ENCODE measurements at places on chromosomes 1 and 21. TPM values are rescaled to one million over a fixed set of nuclear protein-coding genes. Genes with fewer than 3 reads are reported as not detected.

- no peak for DNase-seq
- no peaks in the 10 kb centered on the region for H3K4me1 ChIP-seq
- no peaks in the 10 kb centered on the region for H3K27me3 ChIP-seq
- no peaks in the 10 kb centered on the region for H3K36me3 ChIP-seq
- H3K4me3 ChIP-seq = no peak overlapping the region
These were observed 97.3 kb downstream of the PSMG1 start for GRCh38 chr21:39085843-39086405.

DNA sequence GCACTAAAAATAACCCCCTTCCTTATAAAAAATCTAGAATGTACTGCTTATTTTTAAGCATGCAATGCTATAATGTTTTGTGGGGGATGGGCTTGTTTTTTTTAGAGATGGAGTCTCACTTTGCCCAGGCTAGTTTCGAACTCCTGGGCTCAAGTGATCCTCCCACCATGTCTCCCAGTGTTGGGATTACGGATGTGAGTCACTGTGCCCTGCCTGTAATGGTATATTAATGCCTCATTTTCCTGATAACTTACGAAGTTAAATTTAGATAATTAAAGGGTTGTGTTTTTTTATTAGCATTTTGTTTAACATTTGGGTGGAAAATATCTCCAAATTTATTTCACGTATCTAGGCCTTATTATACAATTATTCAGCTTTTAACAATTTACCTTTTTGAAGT, 6.5 kb downstream of the RNF11 start:
- no peaks in the 10 kb centered on the region for H3K27me3 ChIP-seq
- H3K4me1 ChIP-seq = peaks cover 71% of the 10 kb centered on the region
- H3K27ac ChIP-seq = no peak overlapping the region
- H3K36me3 ChIP-seq = no peaks in the 10 kb centered on the region

DNA sequence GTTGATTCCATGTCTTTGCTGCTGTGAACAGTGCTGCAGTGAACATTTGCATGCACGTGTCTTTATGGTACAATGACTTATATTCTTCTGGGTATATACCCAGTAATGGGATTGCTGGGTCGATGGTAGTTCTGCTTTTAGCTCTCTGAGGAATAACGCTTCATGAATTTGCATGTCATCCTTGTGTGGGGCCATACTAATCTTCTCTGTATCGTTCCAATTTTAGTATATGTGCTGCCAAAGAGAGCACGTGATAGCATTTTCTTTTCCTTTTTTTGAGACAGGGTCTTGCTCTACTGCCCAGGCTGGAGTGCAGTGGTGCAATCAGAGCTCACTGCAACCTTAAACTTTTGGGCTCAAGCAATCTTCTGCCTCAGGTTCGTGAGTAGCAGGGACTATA, 24.9 kb upstream of the MAP1LC3C start:
- no peaks in the 10 kb centered on the region for H3K36me3 ChIP-seq
- no peak for DNase-seq
- no peaks in the 10 kb centered on the region for H3K27me3 ChIP-seq
- no peak overlapping the region for H3K4me3 ChIP-seq
- no peak overlapping the region for H3K27ac ChIP-seq

DNA sequence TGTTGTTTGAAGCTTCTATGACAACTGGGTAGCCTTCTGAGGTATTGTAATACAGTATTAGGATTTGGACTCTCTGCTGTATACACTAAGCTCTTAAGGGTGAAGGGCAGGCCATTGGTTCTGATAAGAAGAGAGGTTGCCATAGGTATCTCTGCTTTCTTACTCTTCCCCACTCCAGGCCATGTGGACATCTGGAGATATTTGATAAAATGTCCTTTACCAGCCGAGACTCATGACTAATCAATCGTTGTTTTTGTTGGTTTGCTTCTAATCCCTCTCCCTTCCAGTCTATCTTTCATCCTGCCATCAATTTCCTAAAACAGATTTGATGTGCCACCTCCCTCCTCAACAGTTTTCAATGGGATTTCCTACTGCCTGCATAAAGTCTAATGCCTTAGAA, 64.6 kb upstream of the WDR26 start:
- no peak overlapping the region for H3K4me3 ChIP-seq
- no peaks in the 10 kb centered on the region for H3K27me3 ChIP-seq
- peaks cover 23% of the 10 kb centered on the region for H3K4me1 ChIP-seq
- DNase-seq = no peak
- H3K27ac ChIP-seq = no peak overlapping the region

- no peak overlapping the region for H3K4me3 ChIP-seq
- no peak for DNase-seq
- H3K27ac ChIP-seq = no peak overlapping the region
- no peaks in the 10 kb centered on the region for H3K27me3 ChIP-seq
- no peaks in the 10 kb centered on the region for H3K4me1 ChIP-seq
These were observed 351.6 kb upstream of the DUSP10 start for GRCh38 chr1:222093518-222093917.

- no peaks in the 10 kb centered on the region for H3K27me3 ChIP-seq
- no peaks in the 10 kb centered on the region for H3K36me3 ChIP-seq
- no peak for DNase-seq
- peak overlapping the region; percentile 14 for H3K27ac ChIP-seq
- H3K4me3 ChIP-seq = no peak overlapping the region
These were observed 81.7 kb downstream of the ARID4B start for GRCh38 chr1:235246022-235246948.

DNA sequence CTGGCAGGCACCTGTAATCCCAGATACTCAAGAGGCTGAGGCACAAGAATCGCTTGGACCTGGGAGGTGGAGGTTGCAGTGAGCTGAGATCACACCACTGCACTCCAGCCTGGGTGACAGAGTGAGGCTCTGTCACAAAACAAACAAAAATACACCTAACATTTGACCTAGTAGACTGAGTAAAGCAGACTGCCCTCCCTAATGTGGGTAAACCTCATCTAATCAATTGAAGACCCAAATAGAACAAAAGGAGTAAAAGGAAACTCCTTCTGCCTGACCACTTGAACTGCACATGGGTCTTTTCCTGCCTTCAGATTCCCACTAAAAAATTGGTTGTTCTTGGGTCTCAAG, 19.0 kb upstream of the RBM15 start:
- H3K4me3 ChIP-seq = no peak overlapping the region
- H3K27ac ChIP-seq = no peak overlapping the region
- no peaks in the 10 kb centered on the region for H3K4me1 ChIP-seq

- H3K4me1 ChIP-seq = peaks cover 18% of the 10 kb centered on the region
- peak overlapping the region; percentile 59 for H3K27ac ChIP-seq
- DNase-seq = no peak
- H3K36me3 ChIP-seq = peaks cover 8% of the 10 kb centered on the region
- no peaks in the 10 kb centered on the region for H3K27me3 ChIP-seq
- peak overlapping the region; percentile 65 for H3K4me3 ChIP-seq
These were observed 1.3 kb downstream of the GLRX2 start for GRCh38 chr1:193103759-193104501.

- no peaks in the 10 kb centered on the region for H3K36me3 ChIP-seq
- H3K27ac ChIP-seq = no peak overlapping the region
- H3K27me3 ChIP-seq = peaks cover 59% of the 10 kb centered on the region
- peaks cover 36% of the 10 kb centered on the region for H3K4me1 ChIP-seq
- no peak for DNase-seq
- H3K4me3 ChIP-seq = peak overlapping the region; percentile 17
These were observed 781 bp downstream of the PROX1 start for GRCh38 chr1:213988507-213989001.

DNA sequence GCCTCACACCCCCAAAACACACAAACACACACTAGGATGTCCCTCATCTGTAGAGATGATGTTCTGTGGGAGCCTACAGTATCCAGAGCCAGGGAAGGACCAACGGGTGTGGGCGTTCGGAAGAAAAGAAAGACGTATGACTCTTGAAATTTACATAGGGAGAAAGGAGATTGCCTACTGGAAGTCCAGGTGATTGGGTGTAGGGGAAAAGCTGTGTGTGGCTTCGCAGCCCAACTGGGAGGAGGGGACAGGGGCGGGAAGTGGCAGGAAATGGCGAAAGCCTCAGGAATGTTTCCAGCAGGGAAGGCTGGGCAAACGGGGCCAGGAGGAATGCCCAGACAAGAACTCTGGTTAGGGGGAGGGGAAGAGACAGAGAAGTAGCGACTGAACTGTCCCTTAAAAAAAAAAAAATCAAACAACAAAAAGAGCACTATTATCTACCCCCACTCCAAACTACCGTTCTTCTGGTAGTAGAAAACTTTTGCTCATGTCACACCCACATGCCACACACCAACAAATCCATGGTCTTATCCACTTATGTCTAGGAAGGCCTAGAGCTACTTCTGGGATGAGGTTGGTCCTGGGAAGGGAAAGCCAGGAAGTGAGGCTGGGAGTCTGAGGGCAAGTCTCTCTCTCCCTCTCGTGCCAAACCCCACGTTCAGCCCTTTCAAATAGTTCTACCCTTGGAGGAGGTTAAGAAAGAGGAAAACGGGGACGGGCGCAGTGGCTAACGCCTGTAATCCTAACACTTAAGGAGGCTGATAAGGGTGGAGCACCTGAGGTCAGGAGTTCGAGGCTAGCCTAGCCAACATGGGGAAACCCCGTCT, 1.8 kb upstream of the CKS1B start:
- H3K4me1 ChIP-seq = peaks cover 45% of the 10 kb centered on the region
- no peak for DNase-seq
- peak overlapping the region; percentile 95 for H3K27ac ChIP-seq
- H3K36me3 ChIP-seq = peaks cover 18% of the 10 kb centered on the region
- H3K27me3 ChIP-seq = no peaks in the 10 kb centered on the region
- H3K4me3 ChIP-seq = no peak overlapping the region

GRCh38 chr21:44455524-44456213, 359 bp downstream of the LRRC3 start:
- H3K36me3 ChIP-seq = no peaks in the 10 kb centered on the region
- no peak for DNase-seq
- no peak overlapping the region for H3K27ac ChIP-seq

DNA sequence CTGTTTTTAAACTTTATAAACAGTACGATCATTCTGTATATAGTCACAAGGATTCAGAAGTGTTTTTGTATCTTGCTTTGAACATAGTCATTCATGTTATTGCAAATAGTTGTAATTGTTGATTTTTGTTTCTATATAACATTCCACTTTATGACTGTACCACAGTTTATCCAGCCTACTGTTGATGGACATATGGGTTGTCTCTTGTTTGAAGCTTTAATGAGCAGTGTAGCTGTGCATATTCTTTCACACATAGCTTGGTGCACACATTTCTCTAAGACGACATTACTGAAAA, 6.1 kb downstream of the CD101 start:
- peaks cover 18% of the 10 kb centered on the region for H3K4me1 ChIP-seq
- H3K27me3 ChIP-seq = no peaks in the 10 kb centered on the region
- no peak overlapping the region for H3K4me3 ChIP-seq
- H3K27ac ChIP-seq = no peak overlapping the region

DNA sequence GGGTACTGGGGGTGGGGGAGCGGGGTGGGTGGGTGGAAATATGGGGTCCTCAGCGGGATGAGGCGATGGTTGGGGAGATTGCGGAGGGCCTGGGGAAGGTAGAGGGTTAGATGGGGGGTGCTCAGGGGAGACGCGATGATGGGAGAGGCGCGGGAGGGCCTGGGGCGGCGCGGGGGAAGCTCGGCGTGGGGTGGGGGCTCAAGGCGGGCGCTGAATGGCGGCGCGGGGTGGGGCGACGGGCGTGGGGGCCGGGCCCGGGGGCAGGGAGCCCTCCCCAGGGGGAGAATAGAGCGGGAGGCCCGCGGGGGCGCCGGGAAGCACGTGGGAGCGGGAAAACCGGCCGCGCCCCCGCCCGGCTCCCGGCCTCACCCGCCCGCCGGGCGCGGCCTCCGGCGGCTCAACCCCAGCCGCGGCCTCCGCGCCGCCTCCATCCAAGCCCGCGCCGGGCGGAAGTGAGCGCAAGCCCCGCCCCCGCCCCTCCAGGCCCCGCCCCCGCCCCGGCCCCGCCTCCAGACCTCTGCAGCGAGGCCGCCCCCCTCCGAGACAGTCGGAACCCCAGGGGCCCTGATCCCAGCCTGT, at the start of gene FAAP20:
TSS of gene FAAP20 (minus strand) at position 454 of the 579 bp plus-strand sequence. CDS start at position 431, 23 bp downstream.
- no peak for DNase-seq
- peak within 1 kb of the TSS; percentile 64 for H3K27ac ChIP-seq
- no peaks in the 10 kb centered on the region for H3K36me3 ChIP-seq
- peak within 1 kb of the TSS; percentile 57 for H3K4me3 ChIP-seq
- peaks cover 47% of the 10 kb centered on the region for H3K4me1 ChIP-seq
- H3K27me3 ChIP-seq = no peaks in the 10 kb centered on the region

GRCh38 chr1:28161751-28162150, 14.7 kb downstream of the PTAFR start:
- H3K36me3 ChIP-seq = no peaks in the 10 kb centered on the region
- H3K27ac ChIP-seq = no peak overlapping the region
- H3K4me1 ChIP-seq = no peaks in the 10 kb centered on the region
- H3K27me3 ChIP-seq = no peaks in the 10 kb centered on the region

C1orf185 gene
- total RNA-seq = not detected

BPNT1 gene
- total RNA-seq = 11.4 TPM

CLCA4 gene
- not detected for total RNA-seq

OLIG2 gene
- total RNA-seq = not detected

SYT14 gene
- total RNA-seq = not detected

ARHGAP29 gene
- not detected for total RNA-seq

DEGS1 gene
- 58.5 TPM for total RNA-seq

TMEM125 gene
- total RNA-seq = not detected

CLDN17 gene
- not detected for total RNA-seq

PEA15 gene
- 23.1 TPM for total RNA-seq

TSSK3 gene
- total RNA-seq = 3.5 TPM

ARHGEF19 gene
- 13.1 TPM for total RNA-seq

IL22RA1 gene
- not detected for total RNA-seq
